Stimulated activated CD8-positive, alpha-beta memory T cell treated with anti-CD3 and anti-CD28 coated beads, Interleukin-4, amount 100 ng/mL, for 4 hours (primary cell): ENCODE measurements at places on chromosomes 4 and X.

- DNase-seq, result no peak
Measured at GRCh38 chr4:34183926-34184325, 2060.4 kb downstream of the ARAP2 start.

- no peak for DNase-seq
Measured at GRCh38 chrX:101408532-101408841, 465 bp downstream of the HNRNPH2 start.

DNA sequence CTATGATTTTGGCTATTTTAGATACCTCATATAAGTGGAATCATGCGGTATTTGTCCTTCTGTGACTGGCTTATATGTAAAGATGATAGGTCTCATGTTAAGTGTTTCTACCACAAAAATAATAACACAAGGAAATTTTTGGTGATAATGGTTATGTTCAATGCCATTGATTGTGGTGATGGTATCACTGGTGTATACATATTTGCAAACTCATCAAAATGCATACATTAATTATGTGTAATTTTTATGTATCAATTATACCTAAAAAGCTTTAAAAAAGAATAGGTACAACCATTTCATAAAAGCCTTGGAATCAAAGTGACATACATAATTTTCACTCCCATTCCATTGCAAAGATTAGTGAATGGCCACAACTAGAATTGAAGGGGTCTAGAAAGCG, 178.3 kb upstream of the FMR1 start:
- DNase-seq, result no peak

DNA sequence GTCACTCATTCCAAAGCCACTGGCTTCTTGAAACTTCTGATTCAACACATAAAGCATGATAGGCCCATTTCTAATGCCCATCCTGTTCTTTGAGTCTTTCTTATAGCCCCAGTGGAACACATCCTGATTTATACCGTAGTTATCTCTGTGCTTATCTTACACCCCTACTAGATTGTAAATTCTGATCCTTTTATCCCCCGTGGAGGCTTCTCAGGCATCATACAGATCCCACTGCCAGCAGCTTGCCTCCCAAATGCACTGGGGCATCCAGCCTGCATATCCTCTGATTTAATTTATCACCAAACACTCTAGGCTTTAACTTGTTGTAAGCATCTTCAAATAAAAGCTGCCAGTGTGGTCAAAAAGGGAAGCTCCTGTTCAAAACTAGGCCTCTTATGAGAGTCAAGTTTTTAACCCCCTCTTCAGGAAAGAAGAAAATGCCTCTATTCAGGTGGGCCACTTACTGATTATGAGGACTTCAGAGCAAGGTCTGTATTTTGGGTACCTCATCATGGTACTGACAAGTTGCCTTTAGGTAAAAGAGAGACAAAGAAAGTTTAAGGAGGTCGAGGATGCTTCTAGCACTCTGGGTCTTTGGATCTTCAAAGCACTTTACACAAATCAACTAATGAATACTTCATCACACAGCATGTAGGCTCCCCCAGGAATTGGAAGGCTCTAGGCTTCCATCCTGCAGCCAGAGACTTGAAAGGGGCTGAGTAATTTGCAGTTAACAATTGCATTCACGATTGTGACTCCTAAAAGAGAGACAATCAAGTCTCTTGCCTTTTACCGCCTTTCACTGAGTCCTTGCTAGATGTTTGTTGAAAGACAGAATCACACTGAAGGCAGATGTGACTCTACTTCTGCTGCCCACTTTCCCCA, 95.8 kb upstream of the LDB2 start:
- DNase-seq, result no peak

- DNase-seq, result no peak
Measured at GRCh38 chr4:38154681-38155588, 194.7 kb downstream of the PTTG2 start.

DNA sequence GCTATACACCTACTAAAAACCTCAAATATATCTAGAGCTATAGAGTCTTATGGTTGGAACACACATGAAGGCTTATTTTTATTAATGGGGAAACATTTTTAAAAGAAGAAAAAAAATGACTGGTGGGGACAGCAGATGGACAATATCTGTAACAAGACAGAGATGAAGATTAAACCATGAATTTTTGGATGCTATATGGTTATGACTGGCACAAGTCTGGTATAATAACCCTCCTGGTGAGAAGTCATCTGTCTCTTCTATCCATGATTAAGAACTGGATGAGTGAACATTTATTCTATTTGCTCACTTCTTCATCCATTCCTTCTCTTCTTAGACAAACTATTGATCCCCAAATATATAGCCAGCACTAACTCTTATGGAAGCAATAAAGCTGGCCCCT, 104.4 kb downstream of the EFHC2 start:
- no peak for DNase-seq

- DNase-seq, result no peak
Measured at GRCh38 chrX:152960115-152960514, 33.8 kb downstream of the PNMA5 start.

DNA sequence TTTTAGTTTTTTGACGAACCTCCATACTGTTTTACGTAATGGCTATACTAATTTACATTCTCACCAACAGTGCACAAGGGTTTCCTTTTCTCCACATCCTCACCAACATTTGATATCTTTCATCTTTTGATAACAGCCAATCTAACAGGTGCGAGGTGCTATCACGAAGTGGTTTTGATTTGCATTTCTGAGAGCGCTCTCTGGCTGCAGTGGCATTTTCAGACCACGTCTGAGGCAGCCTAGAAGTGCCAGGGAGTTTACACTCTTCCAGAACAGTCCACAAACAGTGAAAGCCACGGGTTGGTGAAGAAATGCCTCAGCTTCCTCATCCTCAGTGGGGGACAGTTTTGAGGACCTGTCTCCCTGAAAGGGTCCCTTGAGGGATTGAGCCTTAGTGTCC, 471.0 kb downstream of the BCOR start:
- no peak for DNase-seq

- DNase-seq, result no peak
Measured at GRCh38 chr4:47972721-47973120, 43.8 kb downstream of the CNGA1 start.

DNA sequence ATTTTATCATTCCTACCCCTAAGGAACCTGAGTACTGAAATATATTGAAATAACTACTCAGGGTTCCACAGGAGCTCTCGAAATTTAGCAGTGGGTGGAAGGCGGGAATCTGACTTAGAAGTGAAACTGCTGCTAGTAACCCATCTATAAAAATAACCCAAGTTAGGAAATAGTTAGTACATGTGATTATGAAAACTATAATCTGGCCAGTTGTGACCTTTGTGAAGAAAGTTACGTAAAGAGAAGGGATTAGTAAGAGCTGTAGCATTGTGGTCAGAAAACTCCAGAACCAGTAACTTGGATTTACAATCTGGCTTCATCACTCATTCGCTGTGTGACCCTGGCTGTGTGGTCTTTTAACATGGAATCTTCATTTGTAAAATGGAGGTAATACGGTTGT, 175.5 kb downstream of the RAPGEF2 start:
- DNase-seq, result no peak

GRCh38 chrX:38656350-38656915, 95.1 kb downstream of the TSPAN7 start:
- no peak for DNase-seq

- peak; percentile 35 for DNase-seq
Measured at GRCh38 chrX:24479924-24480323, 14.8 kb downstream of the PDK3 start.

DNA sequence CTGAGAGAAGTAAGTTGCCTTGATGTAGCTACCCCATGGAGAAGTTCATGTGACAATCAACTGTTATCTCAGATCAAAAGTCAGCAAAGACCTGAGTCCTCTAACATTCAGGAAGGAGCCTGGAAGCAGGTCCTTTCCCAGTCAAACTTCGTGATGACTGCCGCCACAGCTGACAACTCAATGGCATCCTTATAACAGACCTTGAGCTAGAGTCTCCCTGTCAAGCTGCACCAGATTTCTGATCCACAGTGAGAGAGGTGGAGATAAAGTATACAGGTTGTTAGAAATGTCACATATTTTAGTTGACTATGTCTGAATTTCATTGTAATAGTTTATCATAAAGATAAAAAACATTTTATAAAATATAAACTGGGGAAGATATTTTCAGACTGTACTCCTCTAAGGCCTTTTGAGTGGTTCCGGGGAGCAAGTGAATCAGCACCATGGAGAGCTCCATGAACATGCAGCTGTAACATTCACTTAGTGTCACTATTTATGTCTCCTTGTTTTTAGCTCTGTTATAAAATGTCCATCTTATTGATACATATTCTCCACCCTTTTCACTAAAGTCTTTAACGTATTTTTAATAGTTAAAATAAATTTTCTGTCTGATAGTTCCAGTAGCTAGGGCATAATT, 1653.5 kb upstream of the AGA start:
- no peak for DNase-seq

DNA sequence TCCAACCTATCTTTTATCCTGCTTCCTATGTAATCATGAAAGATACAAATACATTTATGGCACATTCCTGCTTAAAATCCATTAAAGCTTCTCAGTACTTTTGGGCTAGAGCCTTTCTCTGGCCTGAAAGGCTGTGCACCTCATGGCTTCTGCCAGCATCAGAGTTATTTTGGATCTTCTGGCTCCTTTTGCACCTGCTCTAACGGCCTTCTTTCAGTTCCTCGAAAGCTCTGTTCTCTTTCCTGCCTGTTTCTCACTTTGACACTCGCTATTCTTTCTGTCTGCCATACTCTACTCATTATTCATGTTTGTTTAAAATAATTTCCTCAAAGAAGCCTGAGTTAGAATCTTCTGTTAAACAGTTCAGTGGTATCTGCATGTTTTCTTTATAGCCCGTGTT, 86.0 kb downstream of the LRP2BP start:
- DNase-seq, result no peak

- no peak for DNase-seq
Measured at GRCh38 chrX:30812326-30812725, 76.7 kb downstream of the TAB3 start.
